ENCODE measurements at places on chromosomes 6 and 20.
A peak's percentile ranks its signal among the peaks of the same experiment; 100 is the strongest.

- DNase-seq = no peak
Measured at GRCh38 chr6:141026504-141026903, 1106.2 kb upstream of the GJE1 start.

- no peak for DNase-seq
Measured at GRCh38 chr6:164378330-164378729, 931.1 kb downstream of the C6orf118 start.

DNA sequence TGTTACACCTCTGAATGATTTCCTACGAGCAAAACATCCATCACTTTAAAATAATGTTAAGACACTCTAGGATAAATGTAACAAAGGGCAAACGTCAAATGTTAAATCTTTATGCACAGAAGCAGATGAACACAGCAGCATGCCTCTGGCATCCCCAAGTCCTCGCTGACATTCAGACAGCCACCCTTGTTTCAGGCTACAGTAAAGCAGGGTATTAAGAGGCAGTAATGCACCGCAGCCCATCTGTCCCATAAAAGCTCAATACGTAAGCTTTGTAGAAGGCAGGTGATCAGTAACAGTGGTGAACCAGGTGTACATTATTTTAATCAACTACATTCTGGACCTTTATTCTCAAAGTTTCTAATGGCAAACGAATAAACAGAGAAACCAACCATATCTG is 64.8 kb downstream of the PPP1R3G start:
- no peak for DNase-seq

DNA sequence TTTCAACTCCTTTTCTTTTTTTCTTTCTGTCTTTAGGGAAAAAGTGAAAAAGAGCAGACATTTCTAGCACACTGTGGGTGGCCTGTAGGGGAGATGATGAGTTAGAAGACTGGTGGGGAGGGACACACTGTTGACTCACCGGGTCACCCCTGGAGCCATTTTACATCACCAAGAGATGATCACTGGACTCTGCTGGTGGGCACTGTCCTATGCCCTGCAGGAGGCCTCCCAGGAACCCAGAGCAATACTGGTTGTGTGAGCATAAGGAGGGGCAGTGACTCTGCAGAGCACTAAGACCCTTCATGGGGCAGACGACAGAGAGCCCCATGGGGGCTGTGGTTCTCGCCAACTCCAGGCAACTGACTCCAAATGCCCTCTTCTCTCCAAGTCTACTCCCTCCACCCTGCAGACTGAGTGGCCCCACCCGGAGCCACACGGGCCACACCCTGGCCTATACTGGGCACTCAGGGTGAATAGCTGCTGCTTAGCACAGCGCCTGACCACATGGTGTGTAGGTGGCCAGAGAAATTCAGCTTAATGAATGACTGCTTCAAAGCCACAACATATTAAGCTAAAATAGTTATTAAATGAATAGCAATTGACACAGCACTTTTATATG is 177.5 kb downstream of the CDC5L start:
- no peak for DNase-seq

DNA sequence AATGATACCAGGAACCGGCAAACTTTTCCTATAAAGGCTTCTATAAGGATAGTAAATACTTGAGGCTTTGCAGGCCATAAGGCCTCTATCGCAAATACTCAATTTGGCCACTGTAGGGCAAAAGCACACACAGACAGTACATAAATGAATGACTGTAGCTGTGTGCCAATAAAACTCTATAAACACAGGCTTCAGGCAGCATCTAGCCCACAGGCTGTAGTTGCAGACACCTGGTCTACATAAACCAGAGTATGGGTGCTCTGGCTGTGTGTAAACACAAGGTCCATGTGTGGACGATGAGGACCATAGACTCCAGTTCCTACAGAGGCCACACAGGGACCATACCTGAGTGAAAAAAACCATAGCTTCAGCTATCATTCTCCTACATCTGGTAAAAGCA is 52.2 kb downstream of the ZMYND8 start:
- no peak for DNase-seq

DNA sequence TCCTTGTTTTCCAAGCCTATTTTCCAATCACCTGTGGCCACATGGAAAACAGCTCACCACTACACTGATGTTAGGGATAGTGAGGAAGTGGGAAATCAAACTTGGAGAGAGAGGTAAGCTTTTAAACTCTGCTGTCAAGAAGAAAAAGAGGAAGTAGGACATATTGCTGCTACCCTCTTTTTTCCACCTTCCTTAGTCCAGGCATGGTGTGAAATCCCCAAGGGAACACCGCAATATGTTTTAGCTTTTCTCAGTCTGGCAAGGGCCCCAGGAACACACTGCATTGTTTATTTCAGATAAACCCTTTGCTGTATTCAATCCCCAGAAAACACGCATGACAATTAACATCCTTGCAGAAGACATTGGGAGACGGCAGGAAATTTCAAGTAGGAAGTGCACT is 61.3 kb downstream of the HS3ST5 start:
- DNase-seq = no peak

GRCh38 chr6:113414511-113414910 is 442.6 kb upstream of the MARCKS start:
- no peak for DNase-seq

GRCh38 chr6:5623769-5624168 is 362.5 kb downstream of the FARS2 start:
- DNase-seq = no peak

- no peak for DNase-seq
Measured at GRCh38 chr6:122810189-122810588, 21.1 kb downstream of the SMPDL3A start.

- no peak for DNase-seq
Measured at GRCh38 chr6:47091886-47092668, 49.9 kb upstream of the ADGRF1 start.

- no peak for DNase-seq
Measured at GRCh38 chr6:15553031-15553430, 109.8 kb downstream of the DTNBP1 start.

GRCh38 chr20:10649797-10650160 is 24.0 kb downstream of the JAG1 start:
- DNase-seq = no peak

DNA sequence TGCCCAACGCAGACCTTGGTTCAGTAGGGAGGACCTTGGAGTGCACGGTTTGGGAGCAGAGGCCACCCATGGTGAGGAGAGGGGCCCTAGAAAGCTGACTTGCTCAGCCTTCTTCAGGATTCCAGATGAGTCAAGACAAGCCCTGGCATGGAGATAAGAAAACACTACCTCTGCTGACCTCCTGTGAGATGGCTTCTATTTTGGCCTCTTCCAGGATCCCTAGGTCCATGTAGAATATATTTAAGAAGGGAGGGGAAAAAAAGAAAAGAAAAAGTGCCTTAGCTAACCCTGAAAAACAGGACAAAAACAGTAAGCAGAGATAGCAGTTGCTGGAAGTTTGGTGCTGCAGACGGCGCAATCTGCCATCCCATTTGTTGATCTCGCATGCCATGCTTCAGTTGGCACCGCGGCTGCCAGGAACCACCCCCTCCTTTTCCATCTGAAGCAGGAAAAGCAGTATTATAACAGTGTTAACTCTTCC is 100.0 kb downstream of the ARMC2 start:
- DNase-seq = no peak

- DNase-seq = no peak
Measured at GRCh38 chr20:5748246-5748645, 2.0 kb upstream of the SHLD1 start.

DNA sequence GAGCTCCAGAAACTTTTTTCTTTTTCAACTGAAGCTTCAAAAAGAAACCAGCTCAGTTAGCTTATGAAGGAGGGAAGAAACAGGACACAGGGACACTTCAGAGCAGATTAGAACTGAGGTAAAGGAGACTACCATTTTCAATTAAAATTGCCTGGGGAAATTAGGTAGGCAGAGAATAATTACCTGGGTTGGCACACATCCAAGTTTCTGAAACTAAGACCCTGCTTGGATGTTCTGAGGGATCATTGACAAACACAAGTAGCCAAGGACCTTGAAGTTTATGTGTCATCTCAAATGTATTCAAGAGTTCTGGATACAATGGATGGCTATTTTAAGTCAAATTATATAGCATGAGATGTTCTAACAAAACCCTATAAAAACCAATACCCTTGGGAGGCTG is 137.6 kb downstream of the PLCB4 start:
- no peak for DNase-seq

DNA sequence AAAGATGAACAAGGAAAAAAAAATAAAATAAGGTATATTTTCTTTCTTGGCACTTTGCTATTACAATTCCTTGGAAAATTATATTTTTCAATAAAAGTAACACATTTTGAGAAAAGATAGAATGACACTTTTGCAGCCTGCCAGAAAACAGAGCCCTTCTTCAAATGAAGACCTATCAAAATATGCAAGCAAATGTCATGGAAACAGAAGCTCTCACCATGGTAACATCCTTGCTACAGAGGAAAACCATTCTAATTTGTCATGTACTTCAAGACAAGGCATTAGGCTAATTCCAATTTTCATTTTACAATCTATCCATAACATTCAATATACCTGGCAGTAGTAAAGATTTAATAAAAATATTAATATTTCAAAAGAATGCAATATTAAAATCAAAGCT is 177.9 kb downstream of the RNGTT start:
- DNase-seq = no peak

DNA sequence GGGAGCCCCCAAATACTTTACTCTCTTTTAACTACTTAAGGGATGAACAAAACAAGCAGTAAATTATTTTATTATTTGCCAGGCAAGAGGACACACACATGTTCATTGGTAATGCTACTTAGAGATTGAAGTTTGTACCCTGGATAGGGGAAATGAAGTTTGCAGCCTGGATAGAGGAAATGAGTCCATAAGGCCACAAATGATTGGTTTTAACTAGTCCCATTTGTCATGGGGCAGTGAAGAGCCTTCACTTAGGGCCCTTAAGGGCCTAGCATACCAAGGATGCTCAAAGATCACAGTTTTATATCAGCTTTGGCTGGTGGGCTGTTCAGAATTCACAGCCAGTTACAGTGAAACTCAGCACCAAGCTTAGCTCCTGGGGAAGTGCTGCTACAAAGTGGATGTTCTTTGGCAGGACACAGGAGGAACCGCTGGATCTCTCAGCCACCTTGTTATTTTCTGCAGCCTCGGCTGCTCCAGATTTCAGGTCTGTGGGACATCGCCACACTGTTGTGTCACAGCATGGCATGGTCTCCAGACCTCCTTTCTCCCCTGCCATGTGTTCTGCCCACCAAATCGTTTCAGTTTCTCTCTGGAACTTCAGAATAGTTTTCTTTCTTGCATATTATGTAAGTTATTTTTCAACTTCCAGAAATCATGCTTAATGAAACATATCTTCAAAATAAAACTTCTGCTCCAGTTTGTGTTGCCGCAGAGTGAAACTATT is 41.8 kb downstream of the NCOA7 start:
- no peak for DNase-seq

DNA sequence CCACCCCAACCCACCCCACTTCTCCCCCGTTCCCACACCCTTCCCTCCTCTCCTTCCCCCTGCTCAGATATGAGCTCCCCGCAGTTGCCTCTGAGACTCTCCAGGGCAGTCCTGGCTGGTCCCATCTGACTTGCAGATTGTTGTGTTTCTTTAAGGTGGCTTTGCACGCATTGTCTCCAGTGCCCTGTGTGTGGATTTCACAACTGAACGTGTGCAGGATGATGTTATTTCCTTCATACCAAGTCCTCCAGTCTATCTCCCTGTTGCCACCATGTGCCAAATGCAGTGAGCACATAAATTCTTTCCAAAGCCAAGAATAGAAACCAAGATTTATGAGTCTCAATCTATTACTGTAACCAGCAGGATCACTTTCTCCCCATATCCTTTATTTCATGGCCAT is 79.1 kb downstream of the TMEM242 start:
- DNase-seq = no peak

DNA sequence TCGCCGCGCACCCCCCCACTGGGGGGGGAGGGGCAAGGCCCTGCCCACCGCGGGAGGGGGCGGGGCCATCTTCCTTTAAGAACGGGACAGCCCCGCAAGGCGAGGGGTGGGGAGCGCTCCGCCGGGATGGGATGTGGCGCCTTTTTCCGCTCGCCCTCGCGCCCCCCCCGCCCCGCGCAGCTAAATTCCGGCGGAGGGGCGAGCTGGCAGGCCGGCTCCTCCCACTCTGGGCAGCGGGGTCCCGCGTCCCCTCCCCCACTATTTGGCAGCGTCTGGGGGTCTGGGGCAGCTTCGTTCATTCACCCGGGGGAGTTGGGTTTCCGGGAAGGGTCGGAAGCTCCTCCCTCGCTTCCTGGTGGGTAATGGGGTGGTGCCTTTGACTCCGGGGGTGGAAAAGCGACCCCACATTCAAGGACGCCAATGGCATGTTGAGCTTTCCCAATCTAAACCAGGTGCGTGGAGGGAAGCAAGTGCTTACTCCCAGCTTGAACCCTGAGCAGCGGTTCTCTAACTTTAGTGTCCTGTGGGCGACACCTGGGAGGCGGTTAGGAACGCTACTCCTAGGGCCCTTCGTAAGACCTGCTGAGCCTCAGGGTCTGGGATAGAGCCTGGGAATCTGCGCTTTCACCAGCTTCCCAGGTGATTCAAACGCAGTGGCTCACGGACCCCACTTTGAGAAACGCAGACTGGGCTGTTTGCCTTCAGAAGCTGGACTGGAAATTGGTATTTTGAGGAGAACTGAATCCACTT is 927 bp downstream of the ASXL1 start:
- DNase-seq = peak; percentile 75

DNA sequence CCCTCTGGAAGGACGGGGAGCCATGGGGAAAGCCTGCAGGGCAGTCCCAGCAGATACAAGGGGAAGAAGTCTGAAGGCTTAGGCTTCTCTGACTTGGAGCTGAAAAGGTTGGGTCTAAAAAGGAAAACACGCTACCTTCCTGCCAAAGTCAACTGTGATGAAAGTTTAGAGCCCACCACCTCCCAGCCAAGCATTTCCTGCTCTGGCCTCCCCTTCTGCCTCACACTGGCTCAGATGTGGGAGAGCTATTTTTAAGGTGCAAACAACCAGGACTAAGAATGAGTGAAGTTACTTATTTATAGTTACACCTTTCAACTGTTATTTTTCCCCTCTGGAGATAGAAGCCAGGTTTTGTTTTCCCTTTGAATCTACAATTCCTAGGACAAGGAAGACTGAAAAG is 21.2 kb downstream of the NEDD9 start:
- no peak for DNase-seq

- peak; percentile 27 for DNase-seq
Measured at GRCh38 chr6:13375360-13375878, 47.1 kb upstream of the TBC1D7 start.

GRCh38 chr6:96787846-96788580 is 49.3 kb downstream of the GPR63 start:
- DNase-seq = no peak

DNA sequence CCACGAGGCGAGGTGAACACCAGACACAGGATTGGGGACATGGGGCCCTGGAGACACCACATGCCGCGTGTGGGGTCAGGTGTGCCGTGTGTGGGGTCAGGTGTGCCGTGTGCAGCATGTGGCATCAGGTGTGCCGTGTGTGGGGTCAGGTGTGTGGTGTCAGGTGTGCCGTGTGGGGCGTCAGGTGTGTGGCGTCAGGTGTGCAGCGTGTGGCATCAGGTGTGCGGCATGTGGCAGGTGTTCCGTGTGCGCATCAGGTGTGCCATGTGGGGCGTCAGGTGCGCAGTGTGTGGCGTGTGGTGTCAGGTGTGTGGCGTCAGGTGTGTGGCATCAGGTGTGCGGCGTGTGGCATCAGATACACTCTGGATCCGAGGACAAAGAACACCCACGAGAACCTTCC is 77.9 kb downstream of the WDR27 start:
- DNase-seq = no peak

Data from CD4-positive, alpha-beta T cell treated with Interleukin-10 for 1 hour (primary cell).